Dorsolateral prefrontal cortex (tissue), 122 donors: ENCODE measurements at places on chromosomes 12 and 14. TPM values are rescaled to one million over a fixed set of nuclear protein-coding genes. Genes with fewer than 3 reads are reported as not detected.

DNA sequence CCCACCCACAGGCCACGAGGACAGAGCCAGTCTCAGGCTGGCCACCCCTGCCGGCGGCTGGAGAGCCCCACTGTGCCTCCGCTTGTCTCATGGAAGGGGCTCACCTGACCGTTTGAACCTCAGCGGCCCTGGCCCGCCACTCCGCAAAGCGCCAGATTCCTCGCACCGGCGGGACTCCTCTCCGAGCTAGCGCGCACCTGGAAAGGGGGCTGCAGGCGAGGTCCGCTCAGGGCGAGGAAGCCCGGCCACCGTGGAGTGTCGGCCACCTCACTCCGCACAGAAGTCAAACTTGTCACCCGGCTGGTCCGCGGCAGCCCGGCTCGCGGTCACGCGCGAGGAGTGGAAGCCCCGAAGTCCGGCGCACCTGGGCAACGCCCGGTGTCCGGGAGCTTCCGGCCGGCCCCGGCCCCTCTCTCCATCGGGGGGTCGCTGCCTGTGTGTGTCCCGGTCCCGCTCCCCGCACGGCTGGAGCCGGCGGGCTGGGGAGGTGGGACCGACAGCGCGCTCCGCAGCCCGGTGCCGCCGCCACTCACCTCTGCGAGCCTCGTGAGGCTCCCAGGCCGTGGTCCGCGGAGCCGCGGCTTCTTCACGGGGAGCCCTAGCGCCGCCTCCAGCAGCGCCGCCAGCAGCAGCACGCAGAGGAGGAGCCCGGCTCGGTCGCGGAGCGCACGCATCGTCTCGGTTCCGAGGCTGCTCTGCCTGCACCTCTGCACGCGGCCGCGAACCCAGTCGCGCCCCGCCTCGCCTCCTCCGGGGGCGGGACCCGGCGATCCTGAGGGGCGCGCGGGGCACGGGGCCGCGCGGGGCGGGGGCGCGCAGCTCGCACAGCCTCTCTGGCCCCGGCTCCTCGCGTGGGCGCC, at the start of gene ISM2:
ISM2 (minus strand) TSS at position 697 of the 860 bp plus-strand sequence; CDS start at position 674, 23 bp downstream.
- no peak for DNase-seq

DNA sequence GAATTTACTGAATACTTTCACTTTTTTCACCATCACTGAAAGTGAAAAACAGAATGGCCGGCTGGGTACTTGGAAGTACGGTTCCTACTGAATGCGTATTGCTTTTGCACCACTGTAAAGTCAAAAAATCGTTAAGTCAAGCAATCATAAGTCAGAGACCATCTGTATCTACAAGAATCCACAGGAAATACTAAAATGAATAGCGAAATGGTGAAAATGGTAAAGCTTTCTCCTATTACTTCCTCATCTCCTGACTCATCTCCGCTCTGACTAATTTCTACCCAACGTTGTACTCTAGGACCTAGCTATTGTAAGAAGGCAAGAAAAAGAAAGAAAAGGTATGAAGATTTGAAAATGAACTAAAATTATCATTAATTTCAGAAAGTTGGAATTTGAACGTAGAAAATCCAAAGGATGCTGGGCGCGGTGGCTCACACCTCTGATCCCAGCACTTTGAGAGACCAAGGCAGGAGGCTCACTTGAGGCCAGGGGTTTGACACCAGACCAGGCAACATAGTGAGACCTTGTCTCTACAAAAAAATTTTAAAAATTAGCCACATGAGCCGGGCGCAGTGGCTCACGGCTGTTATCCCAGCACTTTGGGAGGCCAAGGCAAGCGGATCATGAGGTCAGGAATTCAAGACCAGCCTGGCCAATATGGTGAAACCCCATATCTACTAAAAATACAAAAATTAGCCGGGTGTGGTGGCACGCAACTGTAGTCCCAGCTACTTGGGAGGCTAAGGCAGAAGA, 5.3 kb upstream of the CDCA4 start:
- DNase-seq: no peak

GLIPR1L2 gene
- 1.0 TPM for total RNA-seq

PROX2 gene
- 0.20 TPM for total RNA-seq

DIO2 gene
- 31.9 TPM for total RNA-seq

KCNJ8 gene
- total RNA-seq: 7.8 TPM
